NCI-H2171 (cell line): ENCODE measurements at places on chromosomes 1 and 21.

DNA sequence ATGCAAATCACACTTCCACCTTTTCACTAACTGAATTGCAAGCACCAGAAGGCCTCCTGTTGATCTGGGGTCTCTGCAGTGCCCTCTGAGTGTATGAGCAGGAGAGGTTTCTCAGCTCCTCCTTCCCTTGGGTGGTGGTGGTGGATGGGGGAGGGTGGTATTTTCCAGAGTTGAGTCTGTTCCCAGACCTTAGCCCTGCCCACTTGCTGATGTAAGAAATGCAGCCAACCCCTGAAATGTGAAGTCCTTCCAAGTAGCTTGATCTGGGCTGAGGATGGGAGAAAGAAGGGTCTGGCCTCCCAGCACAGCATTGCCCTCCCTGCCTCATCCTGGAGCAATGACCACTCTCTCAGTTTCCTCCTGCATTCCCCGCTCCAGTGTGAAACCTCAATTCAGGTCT is 6.3 kb upstream of the FOXD2 start:
- no peak for DNase-seq

DNA sequence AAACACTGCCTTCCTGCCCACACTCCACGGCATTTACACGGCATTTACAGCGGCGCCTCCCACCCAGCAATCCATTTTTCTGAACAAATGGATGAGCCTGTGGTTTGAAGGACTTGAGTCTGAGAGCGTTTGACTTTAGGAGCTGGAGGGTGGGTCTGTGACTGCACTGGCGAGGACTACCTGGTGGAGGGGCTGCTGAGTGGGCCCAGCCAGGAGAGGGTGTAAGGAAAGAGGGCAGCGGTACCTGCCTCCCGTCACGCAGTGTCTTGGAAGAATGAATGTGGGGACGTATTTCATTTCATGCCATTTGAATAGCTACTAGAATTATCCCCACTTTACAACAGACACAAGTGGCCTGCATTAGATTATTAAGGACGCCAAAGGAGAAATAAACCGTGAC is 62.9 kb downstream of the B3GALT5 start:
- DNase-seq = no peak

- no peak for DNase-seq
Measured at GRCh38 chr1:104531990-104532389, 782.3 kb downstream of the AMY1C start.

DNA sequence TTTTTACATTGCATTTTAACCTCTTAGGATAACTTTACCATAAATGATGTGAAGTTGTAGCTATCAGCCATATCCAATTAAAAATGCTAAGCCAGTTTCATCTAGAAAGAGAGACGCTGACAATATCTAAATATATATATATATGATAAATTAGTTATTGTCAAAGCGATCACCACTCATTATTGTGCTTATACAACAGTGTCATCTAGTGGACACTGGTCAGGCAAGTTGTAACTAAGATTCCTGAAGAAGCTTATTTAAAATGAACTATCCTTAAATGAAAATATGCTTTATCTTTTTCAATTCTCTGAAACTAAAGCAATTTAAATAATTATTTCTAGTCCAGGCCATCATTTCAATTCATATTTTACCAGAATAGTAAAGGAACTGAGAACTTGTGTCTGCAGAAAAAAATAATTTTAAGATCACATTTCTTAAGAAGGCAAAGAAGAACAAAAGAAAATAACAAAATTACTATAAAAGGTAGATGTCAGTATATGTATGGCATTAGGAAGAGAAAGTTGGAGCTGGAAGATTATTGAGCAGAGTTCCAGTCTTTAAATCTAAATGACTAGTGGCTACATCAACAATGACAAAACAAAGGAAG is 193.3 kb upstream of the SNX7 start:
- DNase-seq = no peak

- DNase-seq = no peak
Measured at GRCh38 chr1:154519591-154519991, 17.4 kb upstream of the SHE start.

GRCh38 chr1:24382165-24382577 is 31.4 kb downstream of the STPG1 start:
- DNase-seq = no peak

- DNase-seq = no peak
Measured at GRCh38 chr1:231634323-231635013, 7.9 kb downstream of the DISC1 start.

- DNase-seq = no peak
Measured at GRCh38 chr1:94778808-94779207, 41.3 kb upstream of the SLC44A3 start.

- no peak for DNase-seq
Measured at GRCh38 chr1:203424861-203425662, 50.5 kb upstream of the PRELP start.
